Fibroblast of pulmonary artery (primary cell): ENCODE measurements at places on chromosomes 6 and 20.

DNA sequence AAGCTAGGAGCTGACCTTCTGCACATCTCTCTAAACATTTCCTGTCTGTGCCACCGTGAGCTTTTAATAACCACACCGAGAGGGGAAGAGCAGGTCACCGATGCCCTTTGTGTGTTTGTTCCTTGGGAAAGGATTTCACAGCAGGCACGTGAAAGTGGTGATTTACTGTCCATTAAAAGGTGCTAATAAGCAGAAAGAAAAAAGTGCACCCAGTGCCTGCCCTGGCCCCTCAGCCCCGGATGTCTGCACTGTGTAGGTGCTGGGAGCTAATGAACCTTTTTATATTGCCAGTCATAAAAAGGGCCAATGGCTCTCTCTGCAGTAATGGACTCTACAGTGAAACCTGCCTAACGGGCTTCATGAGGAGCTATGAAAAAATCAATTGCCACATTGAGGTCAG lies 312.6 kb downstream of the C6orf118 start:
- no peak for DNase-seq

DNA sequence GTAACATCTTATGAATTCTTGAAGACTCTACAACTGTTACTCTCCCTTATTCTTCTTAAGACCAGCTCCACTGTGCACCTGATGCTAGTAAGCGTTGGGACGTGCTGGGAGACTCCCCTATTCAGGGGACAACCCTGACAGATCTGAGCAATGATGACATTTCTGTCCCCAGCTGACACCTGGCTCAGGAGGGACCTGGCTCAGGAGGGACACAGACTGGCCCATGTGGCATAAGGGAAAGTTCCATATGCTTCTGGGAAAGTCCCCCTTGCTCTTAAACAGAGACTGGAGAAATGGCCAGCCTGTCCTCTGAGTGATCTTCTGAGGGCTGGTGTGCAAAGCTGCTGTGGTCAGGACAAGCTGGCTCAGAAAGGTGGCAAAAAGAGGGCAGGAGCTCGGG lies 10.0 kb upstream of the CD93 start:
- DNase-seq = no peak

- DNase-seq = no peak
These were observed 236.0 kb downstream of the TBXT start for GRCh38 chr6:165931675-165932074.

- peak; percentile 82 for DNase-seq
These were observed 57.6 kb upstream of the FOXP4 start for GRCh38 chr6:41488433-41489119.

DNA sequence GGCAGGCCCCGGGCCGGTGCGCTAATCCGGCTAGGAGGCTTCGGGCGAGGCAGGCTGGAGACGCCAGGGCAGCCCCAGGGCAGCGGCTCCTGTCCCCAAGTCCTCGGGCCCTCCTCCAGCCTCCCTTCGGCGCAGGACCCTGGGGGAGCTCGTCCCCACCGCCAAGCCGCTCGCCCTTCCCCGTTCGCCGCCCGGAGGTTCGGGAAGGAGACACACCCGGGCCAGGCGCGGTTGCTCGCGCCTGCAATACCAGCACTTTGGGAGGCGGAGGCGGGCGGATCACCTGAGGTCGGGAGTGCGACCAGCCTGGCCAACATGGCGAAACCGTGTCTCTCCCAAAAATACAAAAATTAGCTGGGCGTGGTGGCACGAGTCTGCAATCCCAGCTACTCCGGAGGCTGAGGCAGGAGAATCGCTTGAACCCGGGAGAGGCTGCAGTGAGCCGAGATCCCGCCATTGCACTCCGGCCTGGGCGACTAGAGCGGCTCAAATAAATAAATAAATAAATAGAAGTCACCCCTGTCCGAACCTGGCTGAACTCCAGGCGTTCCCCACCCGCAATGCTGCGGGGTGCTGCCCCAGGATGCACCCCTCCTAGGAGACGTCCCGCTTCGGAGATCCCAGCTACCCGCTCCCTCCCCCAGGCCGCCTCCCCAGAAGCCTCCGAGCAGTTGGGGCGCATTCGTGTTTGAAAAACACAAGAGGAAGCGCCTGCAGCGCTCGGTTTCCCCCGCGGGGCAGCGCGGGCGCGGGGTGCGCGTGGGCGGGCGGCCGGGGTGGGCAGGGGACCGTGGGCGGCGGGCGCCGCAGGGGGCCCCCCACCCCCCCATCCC lies 27.5 kb downstream of the SERPINB9 start:
- DNase-seq = peak; percentile 22

- no peak for DNase-seq
These were observed 223.2 kb upstream of the TSHZ2 start for GRCh38 chr20:52748990-52749389.

- DNase-seq = no peak
These were observed 214.8 kb upstream of the RREB1 start for GRCh38 chr6:6892744-6893583.

- no peak for DNase-seq
These were observed 10.5 kb downstream of the C20orf173 start for GRCh38 chr20:35518955-35519354.

DNA sequence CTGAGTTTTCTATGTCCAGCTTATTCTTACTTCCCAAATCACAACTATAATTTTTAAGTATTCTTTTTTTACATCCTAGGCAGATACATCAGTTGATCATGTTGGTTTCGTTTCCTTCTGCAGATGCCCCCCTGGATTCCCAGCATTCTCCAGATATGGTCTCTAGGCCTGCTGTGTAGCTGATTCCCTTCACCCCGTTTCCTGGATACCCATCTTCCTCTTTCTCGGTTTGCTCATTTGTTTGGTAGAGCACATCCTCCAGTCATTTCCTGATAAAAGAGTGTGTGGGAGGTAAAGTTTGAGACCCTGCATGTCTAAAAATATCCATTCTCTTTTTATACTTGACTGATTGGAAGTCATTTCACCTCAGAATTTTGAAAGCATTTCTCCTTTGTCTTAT lies 66.4 kb downstream of the ANKS1A start:
- no peak for DNase-seq

DNA sequence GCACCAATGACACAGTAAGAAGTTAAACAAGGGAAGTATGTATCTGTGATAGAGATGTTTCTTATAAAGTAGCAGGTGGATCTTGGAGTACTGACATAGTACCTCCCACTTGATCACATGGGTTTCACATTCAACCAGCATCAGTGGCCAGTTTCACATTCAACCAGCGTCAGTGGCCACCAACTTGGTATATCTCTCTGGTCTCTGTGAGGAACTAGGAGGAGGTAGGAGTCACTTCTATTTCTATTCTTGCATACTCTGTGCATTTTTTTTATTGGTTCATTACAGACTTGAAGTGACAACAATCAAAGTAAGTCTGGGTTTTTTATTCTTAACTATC lies 200.3 kb upstream of the SIM1 start:
- DNase-seq = no peak

DNA sequence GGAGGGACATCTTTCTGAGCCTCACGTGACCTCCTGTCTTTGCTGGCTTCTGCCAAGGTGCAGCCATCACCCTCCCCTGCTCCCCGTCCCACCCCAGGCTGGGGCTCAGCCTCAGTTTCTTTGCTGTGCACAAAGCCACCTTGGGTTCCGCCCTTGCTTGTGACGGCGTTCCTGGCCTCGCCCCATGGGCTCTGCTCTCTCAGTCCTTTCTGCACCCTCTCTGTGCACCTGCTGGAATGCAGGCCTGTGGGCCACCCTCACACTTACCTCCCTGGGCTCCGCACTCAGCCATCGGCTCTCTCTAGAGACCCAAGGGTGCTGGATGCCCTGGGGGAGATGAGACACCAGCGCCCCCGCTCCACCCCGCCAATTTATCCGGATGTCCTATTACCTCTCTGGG lies 28.3 kb downstream of the BANF2 start:
- no peak for DNase-seq

DNA sequence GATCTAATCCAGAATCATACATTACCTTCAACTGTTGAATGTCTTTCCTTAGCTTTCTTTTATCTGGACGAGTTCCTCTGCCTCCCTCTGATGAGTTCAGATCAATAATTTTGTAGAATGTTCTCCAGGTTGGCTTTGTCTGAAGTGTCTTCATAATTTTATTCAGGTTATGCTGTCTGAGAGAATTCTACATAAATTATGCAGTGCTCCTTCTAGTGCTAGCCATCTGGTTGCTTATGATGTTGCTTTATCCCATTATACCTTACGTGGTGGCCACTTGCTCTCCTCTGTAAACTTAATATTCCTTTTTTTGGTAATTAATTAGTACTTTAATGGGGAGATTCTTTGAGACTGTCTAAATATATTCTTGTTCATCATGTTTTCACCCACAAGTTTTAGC lies 67.7 kb upstream of the PTCHD4 start:
- DNase-seq = no peak

DNA sequence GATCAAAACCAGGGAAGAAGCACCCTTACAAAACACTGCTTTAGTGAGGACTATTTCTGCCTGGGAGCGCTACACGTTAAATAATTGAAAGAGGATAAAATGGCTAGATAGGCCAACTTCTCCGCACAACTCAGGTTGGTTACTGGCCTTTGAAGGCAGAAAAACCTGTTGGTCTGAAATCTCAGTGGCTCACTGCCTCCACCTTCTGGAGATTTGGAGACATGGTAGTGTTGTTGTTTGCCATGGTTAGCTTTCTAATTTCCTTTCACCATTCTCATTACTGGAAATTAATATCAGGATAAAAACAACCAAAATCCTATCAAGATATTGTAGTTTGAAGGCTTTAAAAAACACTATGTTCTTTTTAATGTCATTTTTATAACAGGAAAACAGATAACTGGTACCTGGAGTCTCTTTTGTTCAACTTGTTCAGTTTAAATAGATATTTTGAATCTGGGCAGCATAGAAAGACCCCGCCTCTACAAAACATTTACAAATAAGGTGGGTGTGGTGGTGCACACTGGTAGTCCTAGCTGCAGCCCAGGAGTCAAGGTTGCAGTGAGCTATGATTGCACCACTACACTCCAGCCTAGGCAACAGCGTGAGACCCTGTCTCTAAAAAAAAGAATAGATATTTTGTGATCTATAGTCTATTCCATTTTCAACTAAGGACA lies 27.5 kb upstream of the BCLAF1 start:
- peak; percentile 83 for DNase-seq

GRCh38 chr20:25020345-25020744 lies 27.8 kb upstream of the APMAP start:
- DNase-seq = no peak

DNA sequence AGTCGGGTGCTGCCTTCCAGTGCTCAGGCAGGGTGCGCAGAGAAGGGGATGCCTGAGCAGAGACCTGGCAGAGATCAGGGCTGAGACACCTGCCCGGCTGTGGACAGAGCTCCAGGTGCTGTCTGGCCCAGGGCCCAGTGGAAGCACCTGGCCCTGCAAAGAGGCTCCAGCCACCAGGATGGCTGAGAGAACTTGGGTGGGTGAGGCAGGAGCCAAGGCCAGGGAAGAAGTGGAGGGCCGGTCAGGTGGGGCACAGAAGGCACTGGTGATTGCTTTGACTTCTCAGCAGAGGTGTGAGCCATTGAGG lies 31.2 kb downstream of the PNLDC1 start:
- DNase-seq = no peak

GRCh38 chr6:37433657-37434271 lies 743 bp downstream of the CMTR1 start:
- peak; percentile 11 for DNase-seq

- DNase-seq = no peak
These were observed 265.7 kb downstream of the ADGRG6 start for GRCh38 chr6:142567461-142567860.

GRCh38 chr6:20409427-20409971 lies 7.8 kb downstream of the E2F3 start:
- DNase-seq = no peak

DNA sequence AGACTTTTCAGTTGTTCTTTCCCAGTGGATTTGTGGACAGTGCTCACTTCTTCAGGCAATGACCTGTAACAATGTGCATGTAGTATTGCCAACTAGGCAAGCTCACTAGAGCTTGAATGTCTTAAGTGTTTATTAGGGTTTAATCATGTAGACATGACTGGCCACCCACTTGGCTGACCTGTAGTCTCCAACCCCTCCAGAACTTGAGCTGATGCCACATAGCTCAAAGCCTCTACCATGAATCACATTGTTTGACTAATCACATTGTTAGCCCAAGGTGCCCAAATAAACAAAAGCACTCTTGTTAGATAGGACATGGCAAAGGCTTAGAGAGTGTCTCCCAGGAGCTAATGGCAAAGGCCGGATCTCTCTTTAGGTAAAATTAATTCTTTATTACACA lies 272.7 kb downstream of the GRIK2 start:
- DNase-seq = peak; percentile 45

DNA sequence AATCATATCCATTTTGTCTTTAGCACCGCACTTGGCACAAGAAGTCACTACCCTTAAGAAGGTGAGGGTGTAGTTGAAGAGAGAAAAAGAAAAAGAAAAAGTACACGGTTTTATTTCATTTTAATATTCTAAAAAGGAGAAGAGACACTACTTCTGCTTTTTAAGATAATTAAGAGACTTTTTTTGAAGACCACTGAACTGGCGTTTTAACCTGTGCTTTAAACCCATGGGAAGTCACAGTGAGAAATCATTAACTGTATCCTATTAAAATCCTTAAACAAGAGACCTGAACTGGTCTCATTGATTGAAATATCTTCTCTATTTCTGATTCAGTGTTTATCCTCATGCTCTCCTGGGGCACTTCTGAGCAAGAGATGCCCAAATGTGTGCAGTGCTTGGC lies 243.5 kb downstream of the TMEM242 start:
- no peak for DNase-seq

- no peak for DNase-seq
These were observed 867.6 kb upstream of the FLRT3 start for GRCh38 chr20:15205028-15205427.

GRCh38 chr20:6956574-6956973 lies 189.1 kb downstream of the BMP2 start:
- DNase-seq = no peak
